CD4-positive, alpha-beta T cell treated with Interleukin-17A for 4 hours (primary cell): ENCODE measurements at places on chromosomes 7 and 10.

- DNase-seq, result no peak
These were observed 101.2 kb downstream of the CRPPA start for GRCh38 chr7:16320099-16320660.

- no peak for DNase-seq
These were observed 435.8 kb downstream of the DNAJB6 start for GRCh38 chr7:157772486-157773130.

- DNase-seq, result no peak
These were observed 13.7 kb downstream of the AHCYL2 start for GRCh38 chr7:129238546-129238945.

GRCh38 chr7:150950496-150951180 lies 27.5 kb downstream of the KCNH2 start:
- DNase-seq, result no peak

DNA sequence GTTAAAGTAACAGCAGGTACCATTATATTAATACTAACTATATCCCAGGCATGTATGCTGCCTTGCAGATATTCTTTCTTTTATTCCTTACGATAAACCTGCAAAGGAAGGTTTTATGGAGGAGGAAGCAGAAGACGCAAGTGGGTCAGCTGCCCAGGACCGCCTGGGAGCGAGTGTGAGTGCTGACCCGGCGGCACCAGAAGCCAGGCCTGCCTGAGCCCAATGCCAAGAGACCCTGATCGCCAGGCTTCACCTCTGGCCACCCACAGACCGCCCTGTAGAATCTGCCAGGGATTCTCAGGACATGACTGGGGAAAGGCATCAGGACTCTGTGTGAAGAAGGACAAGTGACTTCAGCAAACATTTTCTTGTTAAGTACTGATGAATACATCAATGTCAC lies 26.3 kb downstream of the PITRM1 start:
- no peak for DNase-seq

GRCh38 chr7:112395411-112395810 lies 54.8 kb upstream of the IFRD1 start:
- no peak for DNase-seq

DNA sequence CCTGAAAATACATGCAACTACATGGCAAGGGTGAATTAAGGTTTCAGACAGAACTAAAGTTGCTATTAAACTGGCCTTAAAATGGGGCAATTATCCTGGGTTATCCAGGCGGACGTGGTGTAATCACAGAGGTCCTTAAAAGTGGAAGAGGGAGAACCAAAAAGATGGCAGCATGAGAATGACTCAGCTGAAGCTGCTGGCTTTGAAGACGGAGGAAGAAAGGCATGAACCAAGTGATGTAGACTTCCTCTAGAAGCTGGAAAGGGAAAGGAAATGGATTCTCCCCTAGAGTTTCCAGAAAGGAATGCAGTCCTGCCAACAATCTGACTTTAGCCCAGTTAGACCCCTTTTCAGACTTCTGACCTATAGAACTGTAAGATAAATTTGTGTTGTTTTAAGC lies 27.0 kb upstream of the UBN2 start:
- no peak for DNase-seq

DNA sequence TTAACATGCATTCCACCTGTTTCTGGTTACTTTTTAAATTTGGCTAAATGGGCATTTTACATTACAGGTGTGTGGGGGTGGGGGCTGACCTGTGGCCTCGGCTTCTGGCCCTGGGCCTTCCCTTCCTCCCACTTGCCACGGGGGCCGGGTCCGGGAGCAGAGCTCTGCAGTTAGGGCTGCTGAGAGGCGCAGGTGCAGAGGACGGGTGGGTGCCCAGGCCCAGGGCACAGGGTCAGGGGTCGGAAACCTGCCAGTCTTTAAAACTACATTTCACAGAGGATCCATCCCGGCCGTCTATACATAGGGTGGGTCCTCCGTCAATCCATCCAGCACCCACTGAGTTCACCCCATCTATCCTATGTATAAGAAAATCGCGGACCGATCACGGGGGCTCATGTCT lies 106.5 kb upstream of the INSIG1 start:
- no peak for DNase-seq

GRCh38 chr7:35366167-35367155 lies 112.6 kb upstream of the TBX20 start:
- no peak for DNase-seq

GRCh38 chr10:21721000-21721665 lies 187.1 kb downstream of the MLLT10 start:
- DNase-seq, result no peak

- no peak for DNase-seq
These were observed 251.9 kb upstream of the KCND2 start for GRCh38 chr7:120021085-120021484.

DNA sequence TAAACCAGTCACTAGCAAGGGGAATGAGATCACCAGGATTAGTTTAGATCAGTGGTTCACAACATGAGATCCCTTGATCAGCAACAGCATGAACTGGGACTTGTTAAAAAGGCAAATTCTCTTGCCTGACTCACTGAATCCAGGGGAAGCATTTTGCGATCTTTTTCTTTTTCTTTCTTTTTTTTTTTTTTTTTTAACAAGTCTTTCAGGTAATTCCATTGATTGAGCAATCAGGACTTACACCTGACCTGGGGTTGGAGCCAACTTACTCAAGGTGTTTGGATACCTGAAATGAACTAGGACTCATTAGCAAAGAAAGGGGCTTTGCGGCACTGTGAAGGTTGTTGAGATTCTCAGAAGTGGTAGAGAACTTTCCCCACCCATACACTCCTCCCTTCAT lies 47.1 kb upstream of the PRR15 start:
- no peak for DNase-seq

DNA sequence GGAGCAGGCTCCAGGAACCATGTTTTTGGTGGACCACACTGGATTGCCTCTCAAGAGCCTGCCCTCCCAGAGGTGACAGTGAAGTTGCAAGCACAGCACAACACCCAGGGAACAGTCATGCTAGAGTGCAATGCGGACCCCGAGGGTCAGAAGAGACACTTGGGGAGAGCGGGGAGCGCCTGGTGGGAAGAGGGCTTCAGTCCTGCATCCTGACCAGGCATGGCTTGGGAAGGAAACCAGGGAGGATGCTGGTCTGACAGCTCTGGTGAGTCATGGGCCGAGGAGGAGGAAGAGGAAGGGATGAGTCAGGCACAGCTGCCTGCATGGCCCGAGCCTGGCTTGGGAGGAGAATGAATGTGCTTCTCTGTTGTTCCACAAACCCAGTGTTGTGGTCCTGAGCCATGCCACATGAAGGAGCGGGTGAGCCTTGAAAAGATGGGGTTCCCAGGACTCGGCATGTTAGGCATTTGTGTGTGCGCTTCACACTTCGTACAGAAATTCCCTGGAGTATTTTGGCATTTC lies 29.5 kb upstream of the ANKRD2 start:
- DNase-seq, result peak; percentile 56

- no peak for DNase-seq
These were observed 54.1 kb downstream of the DAGLB start for GRCh38 chr7:6393667-6394056.

DNA sequence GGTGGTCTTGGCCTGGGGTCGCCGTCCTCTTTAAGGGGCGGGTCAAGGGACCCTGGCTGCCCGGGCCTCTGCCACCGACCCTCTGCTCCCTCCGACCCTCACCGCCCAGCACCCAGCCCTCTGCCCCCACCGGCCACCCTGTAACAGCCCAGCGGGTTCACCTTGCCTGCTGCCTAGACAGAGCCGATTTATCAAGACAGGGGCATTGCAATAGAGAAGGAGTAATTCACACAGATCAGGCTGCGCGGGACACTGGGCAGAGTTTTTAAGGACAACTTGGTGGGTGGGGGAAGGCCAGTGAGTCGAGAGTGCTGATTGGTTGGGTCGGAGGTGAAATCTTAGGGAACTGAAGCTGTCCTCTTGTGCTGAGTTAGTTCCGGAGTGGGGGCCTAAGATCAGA lies 779 bp upstream of the ADCK2 start:
- no peak for DNase-seq

- no peak for DNase-seq
These were observed 214.2 kb upstream of the KAT6B start for GRCh38 chr10:74612195-74612594.

DNA sequence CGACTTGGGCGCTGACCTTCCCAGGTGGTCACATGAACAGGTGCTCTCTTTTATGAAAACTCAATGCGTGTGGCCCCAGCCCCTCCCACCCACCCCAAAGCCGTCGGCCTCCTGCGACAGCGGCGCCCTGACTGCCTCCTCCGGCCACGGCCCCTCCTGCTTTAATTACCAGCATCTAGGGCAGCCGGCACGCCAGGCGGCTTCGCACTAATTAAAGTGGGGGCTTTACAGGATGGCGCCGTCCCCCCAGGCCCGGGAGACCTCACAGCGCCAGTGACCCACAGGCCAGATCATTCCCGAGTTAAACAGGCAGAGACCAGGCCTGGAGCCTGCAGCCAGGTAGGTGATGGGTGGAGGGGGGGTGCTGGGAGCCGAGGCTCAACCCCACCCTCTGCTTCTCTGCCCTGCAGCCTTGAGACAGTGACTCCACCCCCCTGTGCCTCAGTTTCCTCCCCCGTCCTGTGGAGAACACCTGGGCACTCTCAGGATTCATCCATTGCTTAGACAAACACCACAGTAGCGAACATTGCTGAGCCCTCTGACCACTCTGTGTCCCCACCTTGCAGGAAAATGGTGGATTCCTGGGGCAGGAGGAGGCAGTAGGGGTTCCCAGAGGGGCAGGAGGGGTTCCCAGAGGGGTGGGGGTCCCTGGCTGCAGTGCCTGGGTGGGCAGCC lies 100.8 kb downstream of the MICALL2 start:
- DNase-seq, result no peak

DNA sequence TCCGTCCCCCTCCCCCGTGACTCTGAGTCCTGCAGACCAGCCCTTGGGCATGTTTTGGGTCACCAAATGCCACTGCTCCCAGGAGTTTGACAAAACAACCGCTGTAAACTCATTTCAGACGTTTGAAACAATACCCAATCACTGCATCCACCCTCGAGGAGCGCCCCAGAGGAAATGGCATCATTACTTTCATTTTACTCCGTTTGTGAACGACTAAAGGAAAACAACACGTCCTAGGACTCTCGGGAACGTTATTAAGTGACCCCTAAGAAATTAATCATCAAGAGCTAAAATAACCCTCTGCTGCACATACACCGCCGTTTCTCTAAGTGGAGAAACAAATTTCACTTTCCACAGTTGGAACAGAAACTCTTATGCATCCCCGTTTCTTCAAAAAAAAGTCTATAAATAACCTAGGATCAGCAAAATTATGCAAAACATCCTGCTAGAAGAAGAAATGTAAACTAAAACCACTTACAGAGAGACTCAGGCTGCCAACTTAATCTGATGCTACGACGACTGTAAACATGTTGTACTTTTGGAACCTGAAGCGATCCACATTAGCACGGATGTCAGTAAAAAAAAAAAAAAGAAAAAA lies 109.9 kb upstream of the EFCAB10 start:
- peak; percentile 65 for DNase-seq

DNA sequence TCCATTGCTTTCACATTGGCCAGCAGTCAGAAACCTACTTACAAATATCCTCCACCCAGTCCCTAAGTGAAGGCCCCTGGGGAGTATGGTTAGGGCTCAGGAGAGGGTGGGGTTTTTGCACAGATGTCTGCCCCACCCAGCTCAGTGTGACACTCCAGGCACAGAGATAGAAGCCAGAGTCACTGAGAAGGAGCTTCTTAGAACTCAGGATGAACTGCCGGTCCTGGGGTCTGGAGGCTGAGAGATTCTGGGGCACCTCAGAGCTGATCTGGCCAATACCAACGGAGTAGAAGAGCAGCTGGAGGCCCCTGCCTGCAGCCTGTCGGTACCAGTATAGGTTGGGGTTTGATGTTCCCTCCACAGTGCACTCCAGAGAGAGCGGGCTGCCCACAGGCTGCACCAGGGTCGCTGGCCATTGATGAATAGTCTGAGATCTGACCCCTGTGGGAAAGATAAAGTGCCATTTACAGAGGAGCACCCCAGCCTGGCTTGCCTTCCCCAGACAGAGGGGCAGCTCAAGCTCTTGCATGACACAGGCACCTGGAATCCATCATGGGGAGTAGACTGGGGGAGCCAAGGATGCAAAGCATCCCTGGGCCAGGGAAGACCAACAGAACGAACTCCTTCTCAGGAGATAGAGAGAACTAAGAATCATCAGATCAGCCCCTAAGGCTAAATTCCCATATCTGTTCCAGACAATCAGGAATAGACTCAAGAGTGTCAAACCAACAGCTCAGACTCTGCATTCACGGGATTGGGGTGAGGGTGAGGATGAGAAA lies 41.9 kb downstream of the PRSS2 start:
- peak; percentile 53 for DNase-seq

- no peak for DNase-seq
These were observed 178.2 kb downstream of the SLC25A13 start for GRCh38 chr7:96143495-96144259.

- DNase-seq, result no peak
These were observed 171.4 kb downstream of the RAPGEF5 start for GRCh38 chr7:22185559-22185958.

- DNase-seq, result no peak
These were observed 83.2 kb downstream of the CAMK1D start for GRCh38 chr10:12432402-12433189.

- no peak for DNase-seq
These were observed 313.1 kb downstream of the CALN1 start for GRCh38 chr7:72098807-72099580.

GRCh38 chr10:31873724-31874123 lies 54.9 kb downstream of the ARHGAP12 start:
- DNase-seq, result no peak

- DNase-seq, result no peak
These were observed 8.5 kb upstream of the GLCCI1 start for GRCh38 chr7:7959979-7960670.

DNA sequence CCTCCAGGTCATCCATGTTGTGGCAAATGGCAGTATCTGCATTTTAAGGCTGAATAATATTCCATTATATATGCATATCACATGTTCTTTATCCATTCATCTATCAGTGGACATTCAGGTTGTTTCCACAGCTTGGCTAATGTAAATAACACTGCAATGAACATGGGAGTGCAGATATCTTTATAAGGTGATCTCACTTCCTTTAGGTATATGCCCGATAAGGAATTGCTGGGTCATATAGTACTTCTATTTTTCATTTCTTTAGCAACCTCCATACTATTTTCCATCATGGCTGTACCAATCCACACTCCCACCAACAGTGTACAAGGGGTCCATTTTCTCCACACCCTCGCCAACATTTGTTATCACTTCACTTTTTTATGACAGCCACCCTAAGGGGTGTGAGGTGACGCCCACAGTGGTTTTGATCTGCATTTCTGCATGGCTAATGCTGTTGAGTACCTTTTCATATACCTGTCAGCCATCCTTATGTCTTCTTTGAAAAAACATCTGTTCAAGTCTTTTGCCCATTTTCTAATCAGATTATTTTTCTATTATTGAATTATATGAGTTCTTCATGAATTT lies 18.9 kb downstream of the ABI1 start:
- no peak for DNase-seq

DNA sequence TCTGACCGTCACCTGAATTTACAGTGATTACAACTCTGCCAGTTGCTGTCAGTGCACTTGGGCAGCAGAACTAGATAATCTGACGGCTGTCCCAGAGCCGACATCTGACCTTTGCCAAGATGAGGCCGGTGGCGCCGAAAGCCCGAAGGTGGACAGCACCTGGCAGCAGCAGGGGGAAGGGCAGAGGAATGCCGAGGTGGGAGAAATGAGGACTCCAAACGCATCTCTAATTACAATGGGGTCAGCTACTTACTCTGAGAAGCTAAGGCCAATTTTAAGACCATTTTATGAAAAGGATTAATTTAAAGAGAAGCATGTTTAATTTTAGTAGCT lies 33.8 kb downstream of the TRIM8 start:
- no peak for DNase-seq
